Naive thymus-derived CD8-positive, alpha-beta T cell (primary cell): ENCODE measurements at places on chromosomes 12 and 14. TPM values are rescaled to one million over a fixed set of nuclear protein-coding genes. Genes with fewer than 3 reads are reported as not detected.

- no peaks in the 10 kb centered on the region for H3K4me1 ChIP-seq
- no peak overlapping the region for H3K27ac ChIP-seq
- DNase-seq: no peak
- no peaks in the 10 kb centered on the region for H3K36me3 ChIP-seq
- no peak overlapping the region for H3K4me3 ChIP-seq
Observed at GRCh38 chr14:23398348-23398747, 9.7 kb downstream of the MYH6 start.

- H3K4me3 ChIP-seq: no peak overlapping the region
- H3K4me1 ChIP-seq: no peaks in the 10 kb centered on the region
- H3K27me3 ChIP-seq: peaks cover 6% of the 10 kb centered on the region
- H3K36me3 ChIP-seq: no peaks in the 10 kb centered on the region
- no peak overlapping the region for H3K27ac ChIP-seq
Observed at GRCh38 chr14:104047761-104048160, 37.7 kb upstream of the ASPG start.

DNA sequence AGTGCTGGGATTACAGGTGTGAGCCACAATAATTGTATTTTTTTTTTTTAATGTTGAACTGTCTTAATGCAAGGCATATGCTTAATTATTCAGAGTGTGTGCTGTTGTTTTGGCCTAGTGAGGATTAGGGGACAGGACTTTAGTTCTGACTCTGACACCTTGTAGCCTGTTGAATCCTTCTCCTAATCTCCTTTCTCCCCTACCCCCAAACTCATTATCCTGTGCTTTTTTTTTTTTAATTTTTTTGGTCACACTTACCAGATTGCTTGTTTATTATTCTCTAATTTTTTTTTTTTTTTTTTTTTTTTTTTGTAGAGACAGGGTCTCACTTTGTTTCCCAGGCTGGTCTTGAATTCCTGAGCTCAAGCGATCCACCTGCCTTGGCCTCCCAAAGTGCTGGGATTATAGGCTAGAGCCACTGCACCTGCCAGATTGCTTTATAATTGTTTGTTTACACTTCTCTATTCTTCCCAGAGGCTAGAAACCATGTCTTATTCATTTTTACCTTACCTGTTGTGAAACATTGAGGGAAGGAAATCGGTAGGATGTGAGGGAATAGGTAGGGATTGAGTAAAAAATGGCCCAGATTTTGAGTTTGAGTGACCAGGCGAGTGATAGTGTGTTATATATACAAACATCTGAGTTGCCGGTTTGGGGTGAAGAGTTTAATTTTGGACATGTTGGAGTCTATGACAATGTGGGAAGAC is 32.2 kb downstream of the DIP2B start:
- H3K4me3 ChIP-seq: no peak overlapping the region
- H3K36me3 ChIP-seq: no peaks in the 10 kb centered on the region
- peaks cover 19% of the 10 kb centered on the region for H3K4me1 ChIP-seq
- DNase-seq: no peak
- no peaks in the 10 kb centered on the region for H3K27me3 ChIP-seq

- peaks cover 49% of the 10 kb centered on the region for H3K36me3 ChIP-seq
- H3K27ac ChIP-seq: no peak overlapping the region
- no peak overlapping the region for H3K4me3 ChIP-seq
- peaks cover 15% of the 10 kb centered on the region for H3K4me1 ChIP-seq
- DNase-seq: no peak
Observed at GRCh38 chr12:11856971-11857370, 207.5 kb downstream of the ETV6 start.

GRCh38 chr14:74346341-74346740 is 1.9 kb upstream of the VRTN start:
- H3K36me3 ChIP-seq: no peaks in the 10 kb centered on the region
- H3K4me1 ChIP-seq: no peaks in the 10 kb centered on the region
- DNase-seq: no peak
- no peak overlapping the region for H3K4me3 ChIP-seq

DNA sequence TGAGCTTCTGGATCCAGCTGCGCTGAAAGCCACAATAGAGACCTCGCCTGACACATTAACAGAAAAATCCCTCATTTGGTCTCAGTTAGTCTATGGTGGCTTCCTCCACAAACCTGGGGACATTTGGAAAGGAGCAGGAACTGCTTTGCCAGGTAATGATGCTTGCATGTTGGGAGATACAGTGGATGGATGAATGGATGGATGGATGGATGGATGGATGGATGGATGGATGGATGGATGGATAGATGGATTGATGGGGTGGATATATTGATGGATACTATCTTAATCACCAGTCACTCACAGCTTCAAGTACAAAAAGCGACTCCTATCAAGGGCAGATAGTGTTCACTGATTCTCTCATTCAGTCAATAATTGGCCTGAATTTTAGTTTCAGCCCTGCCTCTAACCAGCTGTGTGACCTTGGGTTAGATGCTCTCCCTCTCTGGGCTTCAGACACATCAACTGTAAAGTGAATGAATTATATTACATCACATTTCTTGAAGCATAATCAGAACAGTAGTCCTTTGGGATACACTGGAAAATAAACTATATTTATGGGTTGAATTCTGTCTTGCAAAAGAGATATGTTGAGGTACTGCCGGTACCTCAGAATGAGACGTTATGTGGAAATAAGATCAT is 29.3 kb downstream of the MAP1LC3B2 start:
- no peak overlapping the region for H3K4me3 ChIP-seq
- peaks cover 10% of the 10 kb centered on the region for H3K4me1 ChIP-seq
- DNase-seq: no peak

CHMP4A gene
- total RNA-seq: 99.4 TPM

DNAJC22 gene
- not detected for total RNA-seq

MTERF2 gene
- 13.1 TPM for total RNA-seq

CDK4 gene
- 49.0 TPM for total RNA-seq

CCND2 gene
- 93.3 TPM for total RNA-seq

PLEKHD1 gene
- total RNA-seq: 0.18 TPM

GUCY2C gene
- not detected for total RNA-seq
